Caco-2 (cell line): ENCODE measurements at places on chromosomes 2 and 18. TPM values are rescaled to one million over a fixed set of nuclear protein-coding genes. Genes with fewer than 3 reads are reported as not detected.

The MAP3K19 gene
- total RNA-seq: not detected in 2 replicates

The CXCR1 gene
- total RNA-seq: not detected in 2 replicates

The TXNDC2 gene
- total RNA-seq: not detected in 2 replicates

The SP5 gene
- 149 and 161 TPM in 2 replicates for total RNA-seq

The MAB21L4 gene
- total RNA-seq: 53.1 and 69.9 TPM in 2 replicates

The MROH2A gene
- not detected in 2 replicates for total RNA-seq

The LINC00305 gene
- not detected in 2 replicates for total RNA-seq

The ACMSD gene
- total RNA-seq: not detected in 2 replicates

The EML4 gene
- 122 and 125 TPM in 2 replicates for total RNA-seq

The EIPR1 gene
- total RNA-seq: 35.6 and 36.9 TPM in 2 replicates

The MAPK4 gene
- 0.63 and 0.88 TPM in 2 replicates for total RNA-seq

The NMUR1 gene
- not detected in 2 replicates for total RNA-seq

The WBP1 gene
- 53.4 and 54.8 TPM in 2 replicates for total RNA-seq

The EGR4 gene
- total RNA-seq: 0.30 TPM in 1 of 2 replicates, not detected in the other

The DSG1 gene
- total RNA-seq: not detected in 2 replicates

The CRYGD gene
- total RNA-seq: not detected in 2 replicates

The SLC8A1 gene
- total RNA-seq: 0.21 and 0.43 TPM in 2 replicates

The SH2D6 gene
- total RNA-seq: 0.51 and 0.88 TPM in 2 replicates

The PLA2R1 gene
- 0.26 and 0.39 TPM in 2 replicates for total RNA-seq

The VWA3B gene
- not detected in 2 replicates for total RNA-seq

The PLGLB1 gene
- total RNA-seq: 1.3 TPM in 1 of 2 replicates, not detected in the other

The CHST10 gene
- total RNA-seq: not detected in 2 replicates

The SERPINB13 gene
- total RNA-seq: not detected in 2 replicates

The PDIA6 gene
- total RNA-seq: 379 and 384 TPM in 2 replicates

The ANTXR1 gene
- 0.27 and 0.35 TPM in 2 replicates for total RNA-seq

The CFC1 gene
- total RNA-seq: not detected in 2 replicates

The TWIST2 gene
- total RNA-seq: not detected in 2 replicates

The ITPRIPL1 gene
- total RNA-seq: 1.9 and 3.1 TPM in 2 replicates

The WNT6 gene
- total RNA-seq: 18.3 and 20.3 TPM in 2 replicates

The C2orf72 gene
- total RNA-seq: 90.5 and 105 TPM in 2 replicates

The KYNU gene
- 4.3 and 5.2 TPM in 2 replicates for total RNA-seq

The CAPN14 gene
- 0.21 and 0.23 TPM in 2 replicates for total RNA-seq

The KCNG2 gene
- not detected in 2 replicates for total RNA-seq

The CCDC68 gene
- 6.9 and 7.6 TPM in 2 replicates for total RNA-seq

The ACADL gene
- total RNA-seq: not detected in 2 replicates

The NAT8 gene
- total RNA-seq: not detected in 2 replicates
